ENCODE measurements at places on chromosomes 13 and 19.

DNA sequence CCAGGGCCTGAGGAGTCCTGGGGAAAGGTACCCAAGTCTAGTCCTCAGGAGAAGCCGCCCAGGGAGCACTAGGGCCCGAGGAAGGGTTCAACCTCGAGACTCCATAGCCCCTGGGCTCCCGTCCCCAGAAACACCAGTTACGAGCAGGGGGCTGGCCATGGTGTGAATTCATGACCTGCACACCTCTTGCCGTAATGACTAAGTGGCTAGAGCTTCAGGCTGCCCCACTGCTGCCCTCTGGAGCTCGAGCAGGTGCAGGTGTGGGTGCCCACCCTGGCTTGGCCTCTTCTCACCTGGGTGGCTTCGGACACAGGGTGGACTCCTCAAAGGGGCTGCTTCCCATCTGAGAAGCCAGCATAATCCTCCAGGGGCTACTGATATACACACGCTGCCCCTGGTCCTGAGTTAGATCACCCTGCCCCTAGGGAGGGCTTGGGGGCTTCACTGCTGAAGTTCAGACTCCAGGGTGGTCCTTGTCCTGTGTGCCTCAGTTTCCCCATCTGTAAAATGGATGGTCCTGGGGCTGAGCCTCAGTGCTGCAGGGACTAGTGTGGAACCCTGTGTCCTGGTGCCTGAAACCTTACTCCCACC is 13.6 kb downstream of the SPC24 start:
- no peak for DNase-seq

DNA sequence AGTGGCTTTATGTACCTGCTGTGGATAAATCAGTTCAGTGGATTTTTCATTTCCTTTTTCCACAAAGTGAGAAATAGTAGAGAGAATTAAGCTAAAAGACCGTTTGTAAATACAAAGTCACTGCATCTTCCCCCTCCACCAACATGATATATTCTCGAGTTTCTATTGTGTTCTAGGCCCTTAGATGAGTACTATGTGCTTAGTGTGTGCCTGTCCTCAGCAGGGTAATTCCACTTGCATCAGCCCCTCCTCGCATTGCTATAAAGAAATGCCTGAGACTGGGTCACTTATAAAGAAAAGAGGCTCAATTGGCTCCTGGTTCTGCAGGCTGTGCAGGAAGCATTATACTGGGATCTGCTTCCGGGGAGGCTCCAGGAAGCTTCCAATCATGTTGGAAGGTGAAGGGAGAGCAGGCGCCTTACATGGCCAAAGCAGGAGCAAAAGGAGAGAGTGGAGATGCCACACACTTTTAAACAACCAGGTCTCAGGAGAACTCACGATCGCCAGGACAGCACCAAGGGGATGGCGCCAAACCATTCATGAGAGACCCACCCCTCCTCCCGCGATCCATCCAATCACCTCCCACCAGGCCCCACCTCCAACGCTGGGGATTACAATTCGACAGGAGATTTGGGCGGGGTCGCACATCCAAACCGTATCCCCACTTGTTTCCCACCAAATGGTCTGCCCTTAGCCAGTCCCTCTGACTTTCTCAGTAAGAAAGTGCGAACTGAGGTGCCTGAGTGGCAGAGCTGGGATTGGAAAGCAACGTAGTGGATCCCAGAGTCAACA is 102.3 kb upstream of the ABCC4 start:
- DNase-seq: no peak

GRCh38 chr19:14434543-14435319 is 1.6 kb downstream of the PKN1 start:
- no peak for DNase-seq

DNA sequence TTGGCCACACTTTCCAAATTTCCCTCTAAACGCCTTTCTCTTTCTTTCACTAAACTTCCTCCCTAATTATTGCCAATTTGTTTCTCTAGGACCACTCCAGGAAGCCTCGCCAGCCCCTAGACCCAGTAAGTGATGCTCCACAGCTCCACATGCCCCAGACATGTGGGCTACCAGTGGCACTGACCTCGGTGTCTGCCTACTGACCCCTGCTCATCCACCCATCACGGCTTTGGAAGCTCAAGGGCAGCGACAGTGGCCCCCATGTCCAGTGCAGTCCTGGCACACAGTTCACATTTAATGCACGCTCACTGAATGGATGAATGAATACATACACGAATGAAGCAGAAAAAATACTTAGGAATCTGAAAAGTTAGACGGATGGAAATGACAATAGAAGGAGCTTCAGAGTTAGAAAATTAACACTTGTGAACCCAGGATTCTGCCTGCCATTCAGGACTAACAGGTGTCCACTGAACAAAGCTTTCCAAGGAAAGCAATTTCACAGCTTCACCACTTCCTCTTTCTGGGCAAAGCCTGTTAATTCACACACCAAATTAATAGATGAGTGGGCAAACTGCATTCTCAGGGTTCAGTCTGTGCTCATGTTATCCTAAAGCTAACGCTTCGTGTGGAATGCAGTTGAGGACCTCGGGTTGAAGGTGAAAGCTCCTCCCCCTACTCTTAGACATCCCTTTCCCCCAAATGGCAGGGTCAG is 50.9 kb downstream of the CCDC70 start:
- no peak for DNase-seq

GRCh38 chr19:904545-904944 is 8.5 kb downstream of the R3HDM4 start:
- no peak for DNase-seq

GRCh38 chr19:32287086-32287485 is 58.3 kb upstream of the ZNF507 start:
- no peak for DNase-seq

DNA sequence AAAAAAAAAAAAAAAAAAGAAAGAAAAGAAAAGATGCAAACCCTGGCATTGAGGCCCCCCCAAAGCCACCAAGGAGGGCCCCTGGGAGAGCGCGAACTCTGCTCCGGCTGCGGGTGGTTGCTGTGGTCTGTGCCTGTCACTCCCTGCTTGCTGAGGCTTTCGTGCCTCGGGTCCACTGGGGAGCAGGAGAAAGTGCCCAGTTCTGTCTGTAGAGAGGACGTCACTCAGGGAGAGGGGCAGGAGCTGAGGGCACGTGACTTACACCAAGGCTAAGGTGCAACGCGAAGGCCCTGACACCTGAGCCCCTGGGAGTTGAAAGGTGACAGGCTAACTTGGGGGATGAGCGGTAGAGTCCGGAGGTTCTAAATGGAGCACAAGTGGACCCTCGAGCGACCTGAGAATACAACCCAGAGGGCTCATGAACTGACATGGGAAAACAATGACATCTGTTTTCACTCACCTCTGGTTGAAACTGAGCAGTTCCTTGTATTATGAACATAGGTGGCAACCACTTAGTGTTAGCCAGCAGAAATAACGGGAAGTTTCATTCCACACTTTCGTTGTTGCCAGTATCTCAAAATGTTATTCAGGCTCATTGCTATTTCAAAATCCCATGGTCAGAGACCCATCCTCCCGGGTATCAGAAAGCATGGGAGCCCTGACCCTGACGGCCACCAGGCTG is 69.2 kb upstream of the TM9SF2 start:
- no peak for DNase-seq

- DNase-seq: peak; percentile 21
Observed at GRCh38 chr19:38049105-38049649, 142.2 kb downstream of the SIPA1L3 start.

DNA sequence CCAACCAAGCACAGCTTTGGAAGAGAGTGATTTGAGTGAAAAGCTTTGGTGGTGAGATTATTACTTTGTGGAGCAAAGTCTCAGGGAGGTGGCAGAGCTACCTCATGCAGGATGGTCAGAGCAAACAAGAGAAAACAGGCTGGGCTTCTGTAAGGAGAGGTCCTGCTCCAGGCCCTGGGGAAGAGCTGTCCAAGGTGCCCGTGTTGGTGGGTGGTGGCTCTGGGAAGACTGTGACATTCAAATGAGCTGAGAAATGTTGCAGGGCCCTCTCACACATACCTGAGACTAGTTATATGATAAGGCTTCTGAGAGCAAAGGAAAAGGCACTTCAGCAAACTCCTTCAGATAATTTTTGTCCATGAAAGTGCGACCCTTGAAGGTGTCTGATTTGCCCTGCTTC is 205.5 kb upstream of the SOX21 start:
- DNase-seq: no peak

DNA sequence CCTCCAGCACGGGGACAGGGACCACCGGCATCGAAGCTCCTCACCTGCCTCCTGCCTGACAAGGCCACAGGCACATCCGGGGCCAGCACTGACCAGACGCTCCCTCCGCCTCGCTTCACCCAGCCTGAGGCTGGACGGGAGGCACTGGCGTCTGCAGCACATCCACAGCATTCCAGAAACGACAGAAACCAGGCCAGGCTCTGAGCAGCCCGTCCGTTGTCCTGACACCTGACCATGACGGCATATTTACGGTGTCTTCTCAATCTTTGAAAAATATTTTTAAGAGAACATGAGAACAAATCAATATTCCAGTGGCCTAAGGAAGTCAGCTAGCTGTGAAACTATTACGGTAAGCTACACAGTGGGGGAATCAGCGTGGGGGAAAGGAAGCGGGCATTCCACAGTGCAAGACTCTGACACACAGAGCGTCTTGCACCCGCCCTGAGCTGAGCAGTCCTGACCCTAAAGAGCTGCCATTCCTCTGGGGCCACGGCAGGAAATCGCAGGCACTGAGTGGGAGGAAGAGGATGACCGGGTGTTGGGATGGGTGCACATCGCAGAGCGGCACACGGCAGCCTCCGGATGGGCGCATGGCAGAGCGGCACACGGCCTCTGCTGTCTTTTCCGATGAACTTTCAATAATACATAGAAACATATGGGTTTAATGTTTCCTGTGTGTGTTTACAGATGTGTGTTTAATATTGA is 26.8 kb downstream of the RASA3 start:
- DNase-seq: no peak

GRCh38 chr19:44758596-44758995 is 10.1 kb downstream of the BCL3 start:
- DNase-seq: no peak

- no peak for DNase-seq
Observed at GRCh38 chr19:14446336-14447036, 13.4 kb downstream of the PKN1 start.

GRCh38 chr13:109747524-109747923 is 38.9 kb downstream of the IRS2 start:
- DNase-seq: no peak

DNA sequence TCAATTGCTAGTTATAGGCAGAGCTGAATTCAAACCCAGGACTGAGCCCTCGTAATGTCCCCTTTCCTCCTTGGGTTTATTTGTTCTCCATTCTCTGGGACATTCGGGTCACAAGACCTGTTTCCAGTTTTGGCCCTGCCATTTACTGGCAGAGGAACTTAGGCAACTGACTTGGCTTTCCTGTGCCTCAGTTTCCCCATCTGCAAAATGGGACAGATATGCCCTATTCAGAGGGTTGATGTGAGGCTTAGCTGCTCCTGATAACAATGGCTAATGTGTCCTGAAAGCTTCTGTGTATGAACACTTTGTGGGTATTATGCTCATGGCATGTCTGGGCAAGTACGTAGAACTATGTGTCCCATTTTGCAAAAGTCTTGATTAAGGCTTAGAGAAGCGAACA is 996 bp downstream of the ZNF524 start:
- no peak for DNase-seq

DNA sequence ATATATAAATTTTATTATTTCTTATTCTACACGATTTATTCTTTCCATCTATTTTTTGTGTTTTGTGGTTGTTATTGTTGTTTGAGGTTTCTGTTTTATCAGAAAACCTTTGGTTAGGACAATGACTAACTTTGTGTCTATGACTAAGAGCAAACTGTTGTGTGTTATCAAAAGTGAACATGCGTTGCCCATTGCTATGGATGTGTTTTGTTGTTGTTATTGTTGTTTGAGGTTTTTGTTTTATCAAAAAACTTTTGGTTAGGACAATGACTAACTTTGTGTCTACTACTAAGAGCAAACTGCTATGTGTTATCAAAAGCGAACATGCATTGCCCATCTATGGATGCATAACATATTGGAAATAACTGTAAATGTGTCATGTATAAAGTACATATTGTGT is 692.3 kb downstream of the SLITRK1 start:
- DNase-seq: no peak

DNA sequence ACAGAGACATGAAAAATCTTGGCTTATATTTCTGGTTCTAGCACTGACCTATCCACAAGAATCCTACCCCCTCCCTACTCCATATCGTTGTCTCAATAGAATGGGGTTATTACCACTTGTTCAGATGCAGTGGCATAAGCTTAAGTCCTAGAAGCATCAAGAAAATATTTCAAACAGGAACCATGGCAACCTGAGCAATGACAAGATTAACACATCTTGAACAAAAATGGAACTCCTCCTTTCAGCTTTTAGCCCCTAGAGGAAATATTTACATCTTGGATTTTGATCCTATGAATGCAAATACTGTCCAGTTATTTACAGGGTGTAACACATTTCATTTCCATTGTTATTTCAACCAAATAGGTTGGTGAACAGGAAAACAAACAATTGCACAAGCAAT is 46.1 kb upstream of the TSC22D1 start:
- DNase-seq: no peak

- no peak for DNase-seq
Observed at GRCh38 chr13:113506025-113506685, 15.6 kb upstream of the DCUN1D2 start.

DNA sequence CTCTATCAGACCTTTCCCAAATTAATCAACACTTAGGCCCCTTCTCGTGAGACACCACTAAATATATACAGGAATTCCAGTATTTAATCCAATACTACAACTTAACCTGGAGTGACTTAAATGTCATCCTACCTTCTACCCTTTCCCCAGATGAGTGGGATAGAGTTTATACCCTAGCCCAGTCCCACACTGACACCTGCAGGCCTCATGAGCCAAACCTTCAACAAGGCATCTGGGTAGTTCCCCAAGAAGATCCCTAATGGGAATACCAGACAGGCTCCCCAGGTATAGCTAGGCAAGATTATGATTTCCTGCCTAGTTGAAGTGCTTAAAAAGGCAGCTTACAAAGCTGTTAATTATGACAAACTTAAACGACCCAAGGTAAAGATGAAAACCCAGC is 15.9 kb downstream of the ZNF83 start:
- no peak for DNase-seq
